ENCODE measurements at places on chromosomes 7 and 10.

GRCh38 chr7:22612776-22613175 lies 112.8 kb upstream of the STEAP1B start:
- no peak for DNase-seq

- no peak for DNase-seq
Observed at GRCh38 chr7:15525652-15526263, 36.1 kb downstream of the AGMO start.

DNA sequence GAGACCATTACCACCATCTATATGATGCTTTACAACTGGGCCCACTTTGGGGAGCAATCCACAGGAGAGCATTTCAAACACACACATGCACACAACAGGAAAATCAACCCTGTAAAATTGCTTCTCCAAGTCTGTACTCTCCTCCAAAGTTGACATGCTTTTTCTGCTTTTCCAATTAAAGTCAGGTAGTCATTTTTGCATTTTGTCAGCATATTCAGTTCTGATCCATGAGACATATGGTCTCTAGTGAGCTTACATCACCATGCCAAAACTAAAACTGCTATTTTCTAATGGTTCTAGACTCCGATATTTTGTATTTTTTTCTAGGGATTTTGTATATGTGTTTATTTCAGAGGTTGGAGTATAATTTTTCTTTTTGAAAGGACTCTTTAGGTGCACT lies 373.5 kb upstream of the LRRTM3 start:
- no peak for DNase-seq

GRCh38 chr10:88070080-88070880 lies 206.9 kb downstream of the PTEN start:
- DNase-seq: no peak

- DNase-seq: no peak
Observed at GRCh38 chr10:102311025-102311420, 65.7 kb downstream of the GBF1 start.

- DNase-seq: no peak
Observed at GRCh38 chr10:8242295-8242872, 187.9 kb downstream of the GATA3 start.

- DNase-seq: no peak
Observed at GRCh38 chr10:104242545-104242944, 10.4 kb upstream of the CFAP43 start.

DNA sequence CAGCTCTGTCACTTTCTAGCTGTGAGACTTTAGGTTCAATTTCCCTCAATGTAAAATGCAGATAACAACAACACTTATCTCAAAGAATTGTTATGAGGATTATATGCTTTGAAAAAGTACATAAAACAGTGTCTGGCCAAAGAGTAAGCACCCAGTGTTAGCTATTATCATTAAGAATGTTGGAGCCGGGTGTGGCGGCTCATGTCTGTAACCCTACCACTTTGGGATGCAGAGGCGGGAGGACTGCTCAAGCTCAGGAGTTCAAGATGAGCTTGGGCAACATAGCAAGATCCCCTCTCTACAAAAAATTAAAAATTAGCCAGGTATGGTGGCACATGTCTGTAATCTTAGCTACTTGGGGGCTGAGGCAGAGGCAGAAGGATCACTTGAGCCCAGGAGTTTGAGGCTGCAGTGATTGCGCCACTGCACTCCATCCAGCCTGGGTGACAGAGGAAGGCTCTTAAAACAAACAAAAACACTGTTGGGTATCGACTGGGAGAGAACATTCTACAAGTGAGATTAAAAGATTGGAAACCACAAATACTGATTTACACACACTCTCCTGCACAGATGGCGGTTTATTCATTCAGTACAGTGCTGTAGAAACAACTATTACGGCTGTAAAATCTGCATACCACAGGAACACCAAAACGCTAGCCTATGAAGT lies 107.3 kb downstream of the PROSER2 start:
- no peak for DNase-seq

- DNase-seq: no peak
Observed at GRCh38 chr10:17081431-17081830, 48.2 kb downstream of the CUBN start.

GRCh38 chr7:107220356-107220755 lies 51.6 kb downstream of the HBP1 start:
- no peak for DNase-seq

- no peak for DNase-seq
Observed at GRCh38 chr10:114327537-114328440, 76.5 kb downstream of the AFAP1L2 start.

- DNase-seq: no peak
Observed at GRCh38 chr10:64271508-64271907, 750.3 kb downstream of the REEP3 start.

GRCh38 chr10:131815266-131816156 lies 85.3 kb upstream of the PPP2R2D start:
- DNase-seq: no peak

DNA sequence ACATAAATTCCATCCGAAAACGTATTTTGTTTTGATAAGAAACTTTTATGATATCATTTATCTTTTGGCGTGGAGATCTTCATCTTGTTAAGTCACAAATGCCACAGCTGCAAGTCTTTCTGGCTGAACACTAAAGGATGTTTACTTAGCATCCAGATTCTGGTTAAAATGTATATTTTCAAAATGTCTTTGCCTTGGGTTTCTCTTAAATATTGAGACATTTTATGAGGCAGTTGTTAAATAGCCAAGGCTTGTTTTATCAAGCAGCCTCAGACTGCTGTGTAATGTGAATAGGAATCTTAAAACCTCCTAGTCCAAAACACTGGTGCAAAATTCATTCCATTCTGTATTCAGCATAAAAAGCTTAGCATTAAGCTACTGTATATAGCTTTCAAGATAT lies 136.3 kb upstream of the FZD1 start:
- no peak for DNase-seq

- DNase-seq: peak; percentile 12
Observed at GRCh38 chr10:50260791-50261281, 9.5 kb upstream of the ASAH2 start.

DNA sequence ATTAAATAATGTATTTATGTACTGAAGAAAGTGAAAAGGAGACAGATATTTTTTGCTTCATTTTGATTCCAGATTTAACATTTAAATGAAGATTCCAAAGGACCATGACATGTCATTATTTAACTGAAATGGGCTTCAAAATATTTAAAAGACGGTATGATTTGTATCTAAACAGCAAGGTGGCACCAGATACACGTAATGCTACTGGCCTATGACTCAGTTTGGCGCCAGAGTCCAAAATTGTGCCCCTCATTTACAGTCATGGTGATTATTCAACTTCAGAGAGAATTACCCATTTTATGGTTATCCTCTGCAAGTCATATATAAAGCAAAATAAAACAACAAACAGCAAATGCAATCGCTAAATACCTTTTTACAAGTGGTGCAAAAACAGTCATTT lies 94.5 kb downstream of the ETV1 start:
- DNase-seq: no peak

DNA sequence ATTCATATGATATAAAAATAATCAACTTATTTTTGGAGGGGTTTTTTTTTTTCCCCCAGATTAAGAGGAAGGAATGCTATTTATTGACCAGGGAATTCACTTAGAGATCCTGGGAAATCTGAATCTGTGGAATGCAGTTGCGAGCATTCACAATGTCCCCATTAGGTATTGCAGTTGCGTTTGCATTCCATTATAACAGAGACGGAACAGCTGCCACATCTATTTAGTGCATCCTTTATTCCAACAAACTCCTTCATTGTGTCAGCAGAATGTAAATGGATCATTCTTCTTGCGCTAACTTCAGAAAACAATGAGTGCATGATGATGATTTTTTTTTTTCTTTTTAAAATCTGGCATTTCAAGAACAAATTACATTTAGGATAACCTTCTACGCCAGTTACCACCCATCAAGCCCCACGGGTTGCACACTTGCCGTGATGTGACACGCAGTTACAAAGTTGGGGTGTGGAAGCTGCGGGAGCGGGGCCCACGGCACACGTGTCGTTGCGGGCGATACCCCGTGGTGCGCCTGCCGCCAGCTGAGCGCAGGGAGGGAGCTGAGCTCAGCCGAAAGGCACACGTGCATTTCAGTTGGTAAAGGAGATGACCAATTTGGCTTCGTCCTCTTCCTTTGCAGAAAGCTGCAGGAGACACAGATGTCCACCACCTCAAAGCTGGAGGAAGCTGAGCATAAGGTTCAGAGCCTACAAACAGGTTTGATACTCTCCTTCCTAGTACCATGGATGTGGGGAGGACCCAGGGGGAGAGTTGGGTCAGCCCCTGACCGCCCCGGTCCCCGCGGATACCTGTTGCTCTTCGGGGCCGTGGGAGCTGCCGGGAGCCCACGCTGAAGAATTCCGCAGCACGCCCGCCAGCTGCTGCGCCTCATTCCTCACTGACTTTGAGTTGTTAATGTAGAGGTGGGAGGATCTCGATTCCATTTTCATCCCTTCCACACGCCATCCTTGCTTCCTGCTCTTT lies 175.3 kb upstream of the SH2B2 start:
- no peak for DNase-seq

GRCh38 chr7:20539201-20539600 lies 76.3 kb upstream of the ABCB5 start:
- DNase-seq: no peak

DNA sequence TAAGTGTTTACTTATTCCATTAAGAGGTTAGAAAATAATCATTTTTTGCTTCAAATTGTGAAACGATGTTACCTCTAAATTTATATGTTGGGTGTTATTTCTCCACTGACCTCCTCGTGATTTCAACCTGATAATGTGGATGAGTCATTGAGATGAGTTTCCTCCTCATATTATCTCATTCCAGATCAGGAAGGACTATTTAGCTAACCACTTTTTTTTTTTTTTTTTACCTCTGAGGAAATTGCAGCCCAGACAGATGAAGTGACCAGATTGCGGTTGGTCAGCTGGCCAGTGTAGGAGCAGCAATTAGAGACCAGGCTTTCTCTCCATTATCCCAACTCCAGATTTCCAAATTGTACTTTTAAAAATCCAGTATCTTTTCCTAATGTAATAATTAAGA lies 248.7 kb downstream of the FZD1 start:
- DNase-seq: no peak

- no peak for DNase-seq
Observed at GRCh38 chr10:6208799-6209235, 6.1 kb downstream of the PFKFB3 start.

- DNase-seq: no peak
Observed at GRCh38 chr10:132283604-132284382, 24.0 kb downstream of the STK32C start.

- no peak for DNase-seq
Observed at GRCh38 chr7:76300166-76300731, 2.2 kb upstream of the HSPB1 start.

- DNase-seq: no peak
Observed at GRCh38 chr7:148863324-148863723, 20.8 kb downstream of the EZH2 start.

DNA sequence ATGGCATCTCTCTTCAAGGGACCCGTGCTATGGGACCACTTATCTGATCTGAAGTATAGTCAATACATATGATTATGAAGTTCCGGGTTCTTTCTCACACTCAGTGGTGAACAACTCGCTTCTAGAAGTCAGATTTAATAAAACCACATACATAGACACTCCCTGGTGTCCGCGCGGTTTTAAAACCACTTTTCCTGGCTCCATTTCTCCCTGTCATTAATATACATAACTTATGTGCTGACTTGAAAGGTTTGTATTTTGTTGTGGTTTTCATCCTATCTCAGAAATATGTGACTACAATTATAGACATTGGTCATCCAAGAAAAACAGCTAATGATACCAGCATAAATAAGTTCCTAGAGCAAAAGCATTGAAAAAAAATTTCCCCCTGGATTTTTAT lies 34.0 kb downstream of the SVIL start:
- DNase-seq: no peak

DNA sequence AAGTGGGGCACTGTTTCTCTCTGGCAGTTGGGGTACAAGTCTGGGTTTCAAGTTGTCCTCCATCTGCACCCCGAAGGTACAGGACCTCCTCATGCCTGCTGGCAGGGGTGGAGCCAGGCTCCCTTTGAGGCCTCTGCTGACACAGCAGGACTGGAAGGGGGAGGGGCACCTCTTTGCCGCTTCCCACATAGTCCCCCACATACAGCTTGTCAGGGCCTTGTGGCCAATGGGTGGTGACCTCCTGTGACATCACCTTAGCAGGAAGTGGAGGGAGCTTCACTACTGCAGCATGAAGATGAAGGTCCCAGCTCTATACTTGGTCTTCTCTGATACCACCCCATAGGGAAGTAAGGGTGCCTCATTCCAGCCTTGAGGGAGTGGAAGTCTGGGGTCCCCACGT lies 167.8 kb downstream of the RAMP3 start:
- no peak for DNase-seq

DNA sequence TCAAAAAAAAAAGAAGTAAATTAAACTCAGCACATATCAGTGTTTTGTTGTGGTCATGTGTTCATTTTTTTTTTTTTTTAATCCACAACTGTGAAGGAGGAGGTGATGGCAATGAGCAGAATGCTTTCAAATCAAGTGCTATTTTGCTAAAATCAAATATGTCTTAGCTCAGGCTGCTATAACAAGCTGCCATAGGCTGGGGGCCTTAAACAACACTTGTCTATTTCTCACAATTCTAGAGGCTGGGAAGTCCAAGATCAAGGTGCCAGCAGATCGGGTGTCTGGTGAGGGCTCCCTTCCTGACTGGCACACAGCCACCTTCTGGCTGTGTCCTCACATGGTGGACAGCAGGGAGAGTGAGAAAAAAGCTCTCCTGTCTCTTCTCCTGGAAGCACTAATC lies 203.9 kb downstream of the FAM107B start:
- DNase-seq: no peak

- no peak for DNase-seq
Observed at GRCh38 chr7:7867846-7868571, 100.6 kb upstream of the GLCCI1 start.

DNA sequence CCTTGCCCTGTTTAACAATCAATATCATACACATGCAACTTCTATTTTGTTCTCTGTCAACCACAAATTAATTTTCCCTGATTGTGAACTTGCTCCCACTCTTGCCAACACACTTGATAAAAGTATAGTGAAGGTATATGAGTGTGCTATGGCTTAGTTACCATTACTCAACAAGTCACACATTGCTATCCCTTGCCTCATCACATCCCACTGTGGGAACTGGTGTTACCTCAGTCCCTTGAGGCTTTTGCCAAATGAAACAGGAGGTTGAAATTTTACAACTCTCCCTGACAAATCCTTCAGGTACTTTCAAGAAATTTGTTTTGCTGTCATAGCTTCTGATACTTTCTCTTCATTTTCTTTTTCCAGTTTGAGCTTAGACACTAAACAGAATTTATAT lies 472.5 kb upstream of the SEMA3D start:
- no peak for DNase-seq

DNA sequence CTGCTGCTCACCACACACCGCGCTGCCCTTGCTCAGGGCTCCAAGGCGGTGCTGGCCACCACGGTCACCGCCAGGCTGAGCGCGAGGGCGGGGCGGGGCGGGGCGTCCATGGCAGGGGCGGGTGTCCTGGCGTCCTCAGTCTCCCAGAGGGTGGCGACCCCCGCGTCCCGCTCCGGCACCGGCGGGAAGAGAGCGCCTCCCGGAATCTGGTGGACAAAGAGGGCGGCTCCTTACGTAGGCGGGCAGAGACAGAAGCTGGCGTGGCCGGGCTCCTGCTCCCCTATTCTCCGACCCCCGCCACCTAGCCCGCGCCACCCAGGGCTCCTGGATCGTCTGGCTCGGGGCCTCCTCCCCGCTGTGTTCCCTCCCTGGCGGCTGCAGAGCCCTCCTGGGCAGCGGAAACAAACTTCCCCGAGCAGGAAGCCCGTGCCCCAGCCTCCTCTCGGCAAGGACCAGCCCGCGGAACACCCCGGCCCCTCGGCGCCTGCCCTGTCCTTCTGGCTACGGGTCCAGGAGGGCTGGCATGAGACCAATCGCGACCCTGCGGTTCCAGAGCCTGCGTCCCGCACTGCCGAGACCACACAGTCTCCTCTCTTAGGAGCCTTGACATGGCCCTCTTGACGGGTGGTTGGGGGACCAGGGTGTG lies 133.8 kb upstream of the ZNF92 start:
- DNase-seq: no peak

Measured in GM12892 (cell line).